SK-N-SH (cell line): ENCODE measurements at places on chromosomes 16 and 17. TPM values are rescaled to one million over a fixed set of nuclear protein-coding genes. Genes with fewer than 3 reads are reported as not detected.

DNA sequence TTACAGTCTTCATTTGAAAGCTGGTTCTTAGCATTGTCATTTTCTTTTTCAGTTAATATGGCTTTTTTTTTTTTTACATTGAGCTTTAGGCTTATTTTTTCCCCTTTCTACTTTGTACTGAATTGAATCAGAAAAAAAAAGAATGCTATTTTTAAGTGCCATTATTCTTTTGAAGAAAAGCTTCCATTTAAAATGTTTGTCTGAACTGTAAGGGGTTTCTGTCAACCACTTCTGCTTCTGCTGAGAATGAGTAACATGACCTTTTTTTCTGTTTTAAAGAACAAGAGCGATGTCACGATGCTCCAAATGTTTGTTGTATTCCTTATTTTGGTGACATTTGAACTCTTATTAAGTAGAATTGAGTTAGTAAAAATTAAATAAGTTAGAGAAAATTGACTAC is 50.0 kb downstream of the MRTFB start:
- no peaks in the 10 kb centered on the region for H3K27me3 ChIP-seq
- no peak overlapping the region for H3K27ac ChIP-seq
- H3K36me3 ChIP-seq: peaks cover 3% of the 10 kb centered on the region
- H3K4me1 ChIP-seq: no peaks in the 10 kb centered on the region; the same call in 1 of the 2 replicates
- no peak for DNase-seq
- H3K4me3 ChIP-seq: no peak overlapping the region

GRCh38 chr16:49503256-49504022 is 129.8 kb downstream of the C16orf78 start:
- no peak for DNase-seq
- H3K27me3 ChIP-seq: no peaks in the 10 kb centered on the region
- H3K36me3 ChIP-seq: no peaks in the 10 kb centered on the region

DNA sequence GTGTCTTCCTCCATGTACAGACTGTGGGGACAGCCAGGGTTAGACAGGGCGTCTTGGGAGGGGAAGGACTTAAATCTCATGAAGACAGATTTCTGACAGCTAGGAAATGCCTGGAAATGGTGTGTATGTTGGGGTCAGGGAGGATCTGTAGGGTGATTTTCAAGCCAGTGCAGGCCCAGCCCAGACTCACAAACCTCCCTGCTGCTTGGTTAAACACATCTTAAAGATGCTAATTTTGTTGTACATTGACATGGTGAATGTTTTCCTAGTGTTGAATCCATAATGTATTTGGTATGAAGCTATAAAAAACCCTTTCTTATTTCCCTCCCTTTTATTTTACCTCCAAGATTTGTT is 238.3 kb downstream of the CCDC182 start:
- peaks cover 80% of the 10 kb centered on the region for H3K4me1 ChIP-seq
- no peaks in the 10 kb centered on the region for H3K36me3 ChIP-seq
- no peaks in the 10 kb centered on the region for H3K27me3 ChIP-seq

- H3K4me1 ChIP-seq: no peaks in the 10 kb centered on the region
- no peaks in the 10 kb centered on the region for H3K27me3 ChIP-seq
- H3K36me3 ChIP-seq: no peaks in the 10 kb centered on the region
These were observed 8.7 kb upstream of the SLC25A39 start for GRCh38 chr17:44333371-44333770.

DNA sequence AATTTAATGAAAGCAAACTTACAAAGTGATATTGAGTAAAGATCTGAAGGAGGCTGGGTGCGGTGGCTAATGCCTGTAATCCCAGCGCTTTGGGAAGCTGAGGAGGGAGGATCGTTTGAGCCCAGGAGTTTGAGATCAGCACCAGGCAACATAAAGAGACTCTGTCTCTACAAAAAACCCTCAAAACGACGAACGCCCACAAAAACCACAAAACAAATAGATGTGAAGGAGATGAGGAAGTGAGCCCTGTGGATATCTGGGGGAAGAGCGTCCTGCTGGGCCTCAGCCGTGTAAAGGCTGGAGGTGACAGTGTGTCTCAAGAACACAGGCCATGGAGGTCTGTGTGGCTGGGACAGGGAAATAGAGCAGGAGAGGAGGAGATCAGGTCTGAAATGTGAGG is 68.8 kb downstream of the ITFG1 start:
- no peak overlapping the region for H3K27ac ChIP-seq
- H3K27me3 ChIP-seq: no peaks in the 10 kb centered on the region
- peaks cover 4% of the 10 kb centered on the region for H3K36me3 ChIP-seq
- no peak for DNase-seq

DNA sequence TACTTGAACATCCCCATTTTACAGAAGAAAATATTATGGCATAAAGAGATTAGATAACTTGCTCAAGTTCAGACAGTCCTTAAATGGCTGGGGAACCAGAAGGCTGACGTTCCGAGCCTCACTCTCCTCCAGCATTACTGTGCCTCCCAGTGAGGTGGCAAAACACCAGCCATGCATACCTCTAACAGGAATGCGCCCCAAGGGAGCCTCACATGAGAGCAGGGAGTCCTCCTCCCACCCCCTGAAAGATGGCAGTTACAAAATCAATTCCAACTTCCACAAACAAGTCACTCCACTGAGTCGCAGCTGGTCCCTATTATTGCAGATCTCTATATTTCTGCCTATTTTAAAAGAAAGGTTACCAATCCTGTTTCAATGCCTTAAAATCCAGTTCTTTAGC is 55.5 kb downstream of the ANKFY1 start:
- no peaks in the 10 kb centered on the region for H3K4me1 ChIP-seq
- no peak for DNase-seq
- H3K4me3 ChIP-seq: no peak overlapping the region
- no peak overlapping the region for H3K27ac ChIP-seq
- peaks cover 39% of the 10 kb centered on the region for H3K36me3 ChIP-seq

Gene KRTAP3-1
- not detected in 2 replicates for polyA plus RNA-seq

- peak overlapping the region; percentile 48; the same call in 1 of the 2 replicates for H3K27ac ChIP-seq
- peak; percentile 87 for DNase-seq
- H3K4me3 ChIP-seq: peak overlapping the region; percentile 76
These were observed 516 bp downstream of the ABR start for GRCh38 chr17:1179112-1179817.

Gene DLX4
- polyA plus RNA-seq: 0.03 and 0.10 TPM in 2 replicates

Gene FOXN1
- polyA plus RNA-seq: not detected in 2 replicates

Gene LRRC46
- 1.6 and 1.8 TPM in 2 replicates for polyA plus RNA-seq

DNA sequence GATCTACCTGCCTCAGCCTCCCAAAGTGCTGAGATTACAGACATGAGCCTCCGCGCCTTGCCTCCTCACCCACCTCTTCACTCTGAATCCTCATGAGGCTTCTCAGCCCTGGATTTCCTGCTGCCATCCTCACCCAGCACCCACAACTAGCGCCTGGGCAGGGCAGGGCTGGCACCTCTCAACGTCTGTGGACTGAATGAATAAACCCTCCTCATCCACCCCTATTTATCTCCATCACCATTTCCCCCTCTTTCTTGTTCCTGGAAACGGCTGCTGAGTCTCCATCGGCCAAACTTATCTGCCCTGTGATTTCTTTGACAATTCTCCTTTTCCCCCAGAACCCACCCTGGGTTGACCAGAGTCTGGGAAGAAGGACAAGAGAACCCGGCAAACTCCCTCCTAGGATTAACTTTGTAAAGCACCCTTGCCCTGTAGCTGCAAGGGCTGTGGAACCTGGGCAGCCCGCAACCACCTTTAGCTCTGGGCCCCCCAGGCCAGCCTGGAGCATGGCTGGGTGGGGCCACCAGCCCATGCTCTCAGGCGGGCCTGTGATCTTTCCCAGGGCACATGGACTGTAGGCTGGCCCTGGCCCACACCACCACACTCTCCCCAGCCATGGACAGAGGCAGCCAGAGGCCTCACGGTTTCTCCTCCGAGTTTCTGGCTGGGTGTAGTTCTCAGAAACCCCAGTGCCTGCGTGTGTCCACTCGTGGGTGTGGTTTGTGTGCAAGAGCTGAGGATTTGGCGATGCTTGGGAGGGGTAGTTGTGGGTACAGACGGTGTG is 2.4 kb downstream of the SPN start:
- H3K27ac ChIP-seq: no peak overlapping the region
- no peaks in the 10 kb centered on the region for H3K36me3 ChIP-seq
- H3K4me1 ChIP-seq: peaks cover 2% of the 10 kb centered on the region; the same call in 1 of the 2 replicates
- H3K4me3 ChIP-seq: no peak overlapping the region
- H3K27me3 ChIP-seq: no peaks in the 10 kb centered on the region

DNA sequence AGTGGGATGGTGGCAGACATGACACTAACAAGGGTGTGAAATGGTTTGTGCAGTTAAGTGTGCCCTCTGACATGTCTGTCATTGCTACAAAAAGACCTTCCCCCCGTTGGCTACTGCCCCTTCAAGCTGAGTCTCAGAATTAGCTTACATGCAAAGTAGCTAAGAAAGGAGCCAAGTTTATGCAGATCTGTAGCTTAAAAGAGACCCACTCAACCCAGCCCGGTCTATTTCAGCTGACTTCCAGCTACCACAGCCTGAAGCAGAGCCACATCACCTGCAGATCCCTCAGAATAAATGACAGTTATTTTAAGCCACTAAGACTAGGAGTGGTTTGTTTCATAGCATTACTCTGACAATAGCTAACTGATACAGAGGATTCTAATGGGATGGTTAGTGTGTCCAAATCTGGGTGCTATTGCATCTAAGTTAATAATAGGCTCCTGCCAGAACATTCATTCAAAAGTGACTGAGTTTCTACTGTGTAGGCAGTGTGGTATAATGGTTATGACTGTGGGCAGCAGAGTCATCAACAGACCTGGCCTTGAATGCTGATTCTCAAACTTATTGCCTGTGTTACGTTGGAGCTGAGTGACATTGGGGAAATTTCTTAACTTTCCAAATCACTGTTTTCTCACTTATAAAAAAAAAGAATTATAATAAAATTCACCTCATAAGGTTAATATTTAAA is 11.7 kb downstream of the C17orf67 start:
- no peak for DNase-seq
- no peaks in the 10 kb centered on the region for H3K4me1 ChIP-seq
- no peak overlapping the region for H3K27ac ChIP-seq
- no peaks in the 10 kb centered on the region for H3K27me3 ChIP-seq
- no peak overlapping the region for H3K4me3 ChIP-seq

- H3K27me3 ChIP-seq: no peaks in the 10 kb centered on the region
- DNase-seq: no peak
- H3K4me1 ChIP-seq: 0 out of 2 replicates have a peak, but pooled peaks cover 7% of the 10 kb centered on the region
- no peak overlapping the region for H3K27ac ChIP-seq
These were observed 83.2 kb downstream of the TMC6 start for GRCh38 chr17:78045316-78045715.

Gene HSD17B1
- polyA plus RNA-seq: 1.2 and 1.3 TPM in 2 replicates

DNA sequence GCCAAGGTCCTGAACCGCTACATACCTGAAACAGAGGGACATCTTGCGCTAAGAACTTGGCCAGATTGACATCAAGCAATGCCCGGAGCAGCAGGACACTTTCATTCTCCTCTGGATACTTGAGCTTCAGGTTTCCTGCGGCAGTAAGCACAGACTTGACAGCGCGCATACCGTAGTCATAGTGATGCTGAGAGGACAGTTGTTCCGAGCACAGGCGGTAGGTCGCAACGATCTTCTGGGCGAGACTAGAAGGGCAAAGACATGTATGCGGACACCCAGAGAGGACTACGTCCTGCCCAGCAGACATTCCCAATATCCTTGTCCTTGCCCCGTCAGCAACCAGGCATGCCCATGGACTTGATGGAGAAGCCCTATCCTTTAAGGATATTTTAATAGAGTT is 112.9 kb downstream of the DNAH3 start:
- H3K27me3 ChIP-seq: no peaks in the 10 kb centered on the region; the same call in 1 of the 2 replicates
- no peaks in the 10 kb centered on the region for H3K36me3 ChIP-seq

Gene TMEM208
- 98.2 and 130 TPM in 2 replicates for polyA plus RNA-seq
